ENCODE measurements at places on chromosomes 11 and 22. TPM values are rescaled to one million over a fixed set of nuclear protein-coding genes. Genes with fewer than 3 reads are reported as not detected.

The OR10D3 gene
- total RNA-seq, result not detected

The GLB1L3 gene
- total RNA-seq, result 0.13 TPM

- no peak for DNase-seq
- H3K27ac ChIP-seq, result no peak overlapping the region
- H3K27me3 ChIP-seq, result no peaks in the 10 kb centered on the region
- peaks cover 49% of the 10 kb centered on the region for H3K4me1 ChIP-seq
- no peaks in the 10 kb centered on the region for H3K36me3 ChIP-seq
Measured at GRCh38 chr11:94796863-94797262, 28.7 kb downstream of the AMOTL1 start.

- no peak overlapping the region for H3K4me3 ChIP-seq
- H3K27ac ChIP-seq, result no peak overlapping the region
- H3K27me3 ChIP-seq, result no peaks in the 10 kb centered on the region
- H3K4me1 ChIP-seq, result no peaks in the 10 kb centered on the region
- no peaks in the 10 kb centered on the region for H3K36me3 ChIP-seq
Measured at GRCh38 chr11:14117632-14118031, 155.1 kb downstream of the SPON1 start.

DNA sequence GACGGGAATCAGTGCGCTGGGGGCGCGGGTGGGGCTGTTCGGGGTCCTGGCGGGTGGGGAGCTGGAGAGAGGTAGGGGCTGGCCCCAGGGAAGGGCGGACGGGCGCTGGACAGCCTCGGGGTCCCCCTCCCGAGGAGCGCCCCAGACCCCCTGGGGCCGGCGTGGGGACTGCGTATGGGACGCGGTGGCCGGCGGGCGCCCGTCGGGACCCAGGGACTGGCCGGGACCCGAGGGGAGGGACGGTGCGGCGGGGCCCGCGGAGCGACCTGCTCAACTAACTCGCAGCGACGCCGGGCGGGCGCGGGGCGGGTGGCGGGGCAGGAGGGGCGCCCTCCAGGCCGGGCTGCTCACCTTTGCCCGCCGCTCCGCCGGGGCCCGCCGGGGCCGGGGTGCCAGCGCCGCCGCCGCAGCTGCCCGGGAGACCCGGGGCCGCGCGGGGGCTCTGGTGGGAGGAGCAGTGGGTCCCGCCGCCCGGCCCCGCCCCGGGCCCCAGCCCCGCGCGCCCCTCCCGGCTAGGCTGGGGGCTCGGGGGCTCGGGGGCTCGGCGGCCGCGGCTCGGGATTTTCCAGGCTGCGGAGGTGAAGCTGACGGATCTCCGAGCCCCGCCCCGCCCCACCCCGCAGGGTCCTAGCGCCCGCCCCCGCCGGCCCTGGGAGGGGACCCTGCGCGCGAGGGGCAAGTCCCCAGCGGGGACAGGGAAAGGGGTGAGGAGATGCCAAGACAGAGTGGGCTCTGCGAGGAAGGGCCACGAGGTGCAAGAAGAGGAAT is 12.3 kb downstream of the STARD10 start:
- H3K27me3 ChIP-seq, result no peaks in the 10 kb centered on the region
- peak; percentile 81 for DNase-seq
- peak overlapping the region; percentile 93 for H3K27ac ChIP-seq
- H3K4me1 ChIP-seq, result peaks cover 47% of the 10 kb centered on the region
- peak overlapping the region; percentile 77 for H3K4me3 ChIP-seq

Data from pancreas (tissue), 10 donors.